Ascending aorta (tissue), 2 donors: ENCODE measurements at places on chromosomes 6 and 20. TPM values are rescaled to one million over a fixed set of nuclear protein-coding genes. Genes with fewer than 3 reads are reported as not detected.

GRCh38 chr6:37693079-37693478 is 4.6 kb downstream of the MDGA1 start:
- DNase-seq = no peak

Gene NUP43
- 2.9 TPM for total RNA-seq

Gene RIPPLY2
- total RNA-seq = not detected

Gene PCNA
- 52.5 TPM for total RNA-seq

Gene BPIFB4
- total RNA-seq = not detected

DNA sequence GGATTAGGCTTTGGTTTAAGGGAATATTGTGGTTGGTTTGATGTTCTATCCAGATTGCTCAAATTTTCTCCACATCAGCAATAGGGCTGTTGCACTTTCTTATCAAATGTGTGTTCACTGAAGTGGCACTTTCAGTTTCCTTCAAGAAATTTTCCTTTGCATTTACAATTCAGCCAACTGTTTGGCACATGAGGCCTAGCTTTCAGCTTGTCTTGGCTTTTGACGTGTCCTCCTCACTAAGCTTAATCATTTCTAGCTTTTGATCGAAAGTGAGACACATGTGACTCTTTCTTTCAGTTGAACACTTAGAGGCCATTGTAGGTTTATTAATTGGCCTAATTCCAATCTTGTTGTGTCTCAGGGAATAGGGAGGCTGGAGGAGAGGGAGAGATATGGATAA is 104.8 kb downstream of the FLRT3 start:
- DNase-seq = no peak

Gene PAX1
- not detected for total RNA-seq
